ENCODE measurements at places on chromosomes 7 and 10.

DNA sequence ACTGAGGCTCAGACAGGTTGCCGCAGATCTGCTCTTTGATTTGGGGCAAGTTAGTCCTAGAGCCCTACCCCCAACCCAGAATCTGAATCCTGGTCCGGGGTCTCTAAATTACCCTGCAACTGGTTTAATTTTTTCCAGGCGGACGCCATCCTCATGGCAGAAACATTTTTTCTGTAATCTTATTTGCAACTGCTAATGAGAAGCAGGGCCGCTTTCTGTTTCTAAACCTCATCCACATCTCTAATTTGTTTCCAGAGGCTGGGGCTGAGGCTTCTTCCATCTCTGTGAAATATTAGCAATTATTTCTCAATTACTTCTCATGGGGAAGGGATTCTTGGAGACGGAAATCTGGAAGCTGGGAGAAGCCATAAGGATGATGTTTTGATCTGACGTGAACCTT is 261.6 kb downstream of the RPS24 start:
- no peak for DNase-seq

DNA sequence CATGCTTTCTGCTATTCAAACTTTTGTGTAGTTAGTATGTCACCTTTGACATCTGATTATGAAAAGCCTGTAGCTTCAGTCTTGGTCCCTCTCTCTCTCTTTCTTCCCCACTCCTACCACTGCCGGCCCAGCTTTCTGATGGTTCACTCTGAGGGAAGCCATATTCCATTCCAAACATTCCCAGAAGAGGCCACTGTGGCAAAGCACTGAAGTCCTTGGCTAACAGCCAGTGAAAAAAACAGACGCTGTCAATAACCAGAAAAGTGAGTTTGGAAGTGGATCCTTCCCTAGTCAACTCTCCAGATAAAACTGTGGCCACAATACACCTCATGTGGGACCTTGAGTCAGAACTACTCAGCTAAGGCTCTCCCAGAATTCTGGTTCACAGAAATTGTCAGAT is 950.7 kb upstream of the PHF14 start:
- DNase-seq: no peak

GRCh38 chr10:71184421-71184820 is 27.9 kb upstream of the UNC5B start:
- no peak for DNase-seq

GRCh38 chr10:22253580-22253882 is 35.7 kb upstream of the EBLN1 start:
- DNase-seq: no peak

GRCh38 chr7:13153742-13154141 is 466.3 kb downstream of the ARL4A start:
- no peak for DNase-seq

DNA sequence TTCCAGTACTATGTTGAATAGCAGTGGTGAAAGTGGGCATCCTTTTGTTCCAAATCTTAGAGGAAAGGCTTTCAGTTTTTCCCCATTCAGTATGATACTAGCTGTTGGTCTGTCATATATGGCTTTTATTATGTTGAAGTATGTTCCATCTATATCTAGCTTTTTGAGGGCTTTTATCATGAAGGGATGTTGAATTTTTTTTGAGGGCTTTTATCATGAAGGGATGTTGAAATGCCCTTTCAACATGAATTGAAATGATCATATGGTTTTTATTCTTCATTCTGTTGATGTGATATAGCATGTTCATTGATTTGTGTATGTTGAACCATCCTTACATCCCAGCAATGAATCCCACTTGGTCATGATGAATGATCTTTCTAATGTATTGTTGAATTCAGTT is 75.3 kb downstream of the KIF20B start:
- no peak for DNase-seq

GRCh38 chr7:284762-285722 is 4.9 kb upstream of the FOXL3 start:
- no peak for DNase-seq

- no peak for DNase-seq
These were observed 533.8 kb downstream of the GALNT17 start for GRCh38 chr7:71665716-71666115.

- DNase-seq: no peak
These were observed 76.5 kb upstream of the ADRB1 start for GRCh38 chr10:113967126-113967525.

- DNase-seq: no peak
These were observed 9.7 kb downstream of the ZMIZ1 start for GRCh38 chr10:79078367-79079053.

- no peak for DNase-seq
These were observed 258.5 kb upstream of the AOAH start for GRCh38 chr7:36982766-36983165.

- no peak for DNase-seq
These were observed 94.8 kb downstream of the CCDC71L start for GRCh38 chr7:106566196-106566595.

GRCh38 chr7:117791877-117792780 is 81.1 kb downstream of the CTTNBP2 start:
- DNase-seq: no peak

- peak; percentile 19 for DNase-seq
These were observed 60.2 kb downstream of the DNAJB9 start for GRCh38 chr7:108629651-108630400.

Measured in NCI-H1694 treated with DMSO at 0.1 percent for 48 hours (cell line).